ENCODE measurements at places on chromosomes 2 and 18.

DNA sequence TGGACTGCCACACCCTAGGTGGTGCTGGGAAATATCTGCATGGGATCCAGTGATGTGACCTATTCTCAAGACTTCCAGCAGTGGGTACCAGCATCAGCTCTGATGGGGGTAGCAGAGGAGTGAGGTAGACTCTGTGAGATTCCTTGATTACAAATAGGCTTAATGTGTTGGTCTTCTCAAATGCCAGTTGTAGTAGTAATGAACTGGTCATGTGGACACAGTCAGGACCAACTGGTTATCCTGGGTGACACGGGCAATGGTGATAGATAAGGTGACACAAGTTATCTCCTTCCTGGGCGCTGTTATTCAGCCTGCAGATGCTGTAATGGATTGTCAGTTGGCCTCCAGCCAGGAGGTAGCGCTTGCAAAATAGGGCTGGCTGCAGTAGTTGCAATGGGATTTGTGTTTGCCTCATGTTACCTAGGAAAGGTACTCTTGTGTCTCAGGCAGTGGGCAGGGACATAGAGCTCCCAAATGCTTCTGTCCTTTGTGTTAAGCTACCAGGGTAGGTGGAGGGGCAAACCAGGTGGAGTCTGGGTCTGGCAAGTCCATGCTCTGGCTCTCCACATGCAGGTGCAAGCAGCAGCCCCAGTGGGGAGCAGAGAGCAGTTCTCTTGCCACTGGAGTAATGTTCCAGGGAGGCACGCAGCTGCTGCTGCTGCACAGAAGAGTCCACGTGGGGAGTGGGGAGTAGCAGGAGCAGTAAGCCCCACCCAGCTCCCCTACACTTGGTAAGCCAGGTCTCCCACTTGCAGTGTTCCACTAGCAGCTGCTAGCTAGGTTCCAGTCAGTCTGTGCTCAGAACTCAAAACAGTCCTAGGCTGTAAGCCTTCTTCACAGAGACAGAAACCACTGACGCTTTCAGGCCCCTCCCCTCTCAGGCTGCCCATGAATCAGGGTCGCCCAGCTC is 505.4 kb upstream of the DDX18 start:
- no peaks in the 10 kb centered on the region for H3K36me3 ChIP-seq
- no peak overlapping the region for H3K27ac ChIP-seq
- no peak overlapping the region for H3K4me3 ChIP-seq
- no peaks in the 10 kb centered on the region for H3K4me1 ChIP-seq
- DNase-seq: no peak

GRCh38 chr2:232973796-232974195 is 39.3 kb downstream of the NGEF start:
- no peak overlapping the region for H3K4me3 ChIP-seq
- no peaks in the 10 kb centered on the region for H3K36me3 ChIP-seq
- no peak overlapping the region for H3K27ac ChIP-seq
- no peak for DNase-seq
- no peaks in the 10 kb centered on the region for H3K27me3 ChIP-seq

- no peak overlapping the region for H3K4me3 ChIP-seq
- no peaks in the 10 kb centered on the region for H3K36me3 ChIP-seq
- DNase-seq: no peak
- H3K4me1 ChIP-seq: no peaks in the 10 kb centered on the region
Measured at GRCh38 chr2:149152469-149152953, 114.0 kb downstream of the LYPD6B start.

DNA sequence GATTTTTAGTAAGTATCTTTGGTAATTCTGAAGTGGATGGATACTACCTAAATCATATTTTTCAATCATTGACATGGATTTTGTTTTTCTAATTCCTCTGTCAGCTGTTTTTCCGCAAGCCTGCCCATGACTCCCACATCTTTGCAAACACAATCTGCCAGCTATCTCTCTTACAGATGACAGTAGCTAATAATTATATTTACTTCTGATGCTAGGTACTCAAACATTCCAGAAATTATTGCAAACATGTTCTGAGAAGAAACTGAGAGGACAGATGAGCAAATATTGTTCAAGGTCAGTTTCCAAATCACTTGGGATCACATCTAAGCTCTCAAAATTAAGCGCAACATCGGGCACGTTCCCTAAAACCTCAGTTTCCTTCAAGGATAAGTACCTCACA is 270.0 kb upstream of the CDH19 start:
- no peak overlapping the region for H3K27ac ChIP-seq
- H3K27me3 ChIP-seq: no peaks in the 10 kb centered on the region
- H3K4me3 ChIP-seq: no peak overlapping the region
- H3K4me1 ChIP-seq: no peaks in the 10 kb centered on the region
- H3K36me3 ChIP-seq: no peaks in the 10 kb centered on the region
- no peak for DNase-seq

GRCh38 chr18:64183665-64184064 is 34.8 kb upstream of the LINC00305 start:
- DNase-seq: no peak
- no peak overlapping the region for H3K4me3 ChIP-seq
- no peak overlapping the region for H3K27ac ChIP-seq
- no peaks in the 10 kb centered on the region for H3K36me3 ChIP-seq

- H3K36me3 ChIP-seq: no peaks in the 10 kb centered on the region
- no peaks in the 10 kb centered on the region for H3K27me3 ChIP-seq
- no peak overlapping the region for H3K4me3 ChIP-seq
- no peak overlapping the region for H3K27ac ChIP-seq
Measured at GRCh38 chr2:56309626-56310170, 125.9 kb downstream of the CCDC85A start.

GRCh38 chr18:63402246-63403162 is 19.8 kb downstream of the VPS4B start:
- no peak overlapping the region for H3K4me3 ChIP-seq
- H3K4me1 ChIP-seq: no peaks in the 10 kb centered on the region
- no peak overlapping the region for H3K27ac ChIP-seq
- H3K36me3 ChIP-seq: peaks cover 24% of the 10 kb centered on the region
- DNase-seq: no peak
